ENCODE measurements at places on chromosomes 11 and 22. TPM values are rescaled to one million over a fixed set of nuclear protein-coding genes. Genes with fewer than 3 reads are reported as not detected.

The SCGB2A2 gene
- not detected for total RNA-seq

DNA sequence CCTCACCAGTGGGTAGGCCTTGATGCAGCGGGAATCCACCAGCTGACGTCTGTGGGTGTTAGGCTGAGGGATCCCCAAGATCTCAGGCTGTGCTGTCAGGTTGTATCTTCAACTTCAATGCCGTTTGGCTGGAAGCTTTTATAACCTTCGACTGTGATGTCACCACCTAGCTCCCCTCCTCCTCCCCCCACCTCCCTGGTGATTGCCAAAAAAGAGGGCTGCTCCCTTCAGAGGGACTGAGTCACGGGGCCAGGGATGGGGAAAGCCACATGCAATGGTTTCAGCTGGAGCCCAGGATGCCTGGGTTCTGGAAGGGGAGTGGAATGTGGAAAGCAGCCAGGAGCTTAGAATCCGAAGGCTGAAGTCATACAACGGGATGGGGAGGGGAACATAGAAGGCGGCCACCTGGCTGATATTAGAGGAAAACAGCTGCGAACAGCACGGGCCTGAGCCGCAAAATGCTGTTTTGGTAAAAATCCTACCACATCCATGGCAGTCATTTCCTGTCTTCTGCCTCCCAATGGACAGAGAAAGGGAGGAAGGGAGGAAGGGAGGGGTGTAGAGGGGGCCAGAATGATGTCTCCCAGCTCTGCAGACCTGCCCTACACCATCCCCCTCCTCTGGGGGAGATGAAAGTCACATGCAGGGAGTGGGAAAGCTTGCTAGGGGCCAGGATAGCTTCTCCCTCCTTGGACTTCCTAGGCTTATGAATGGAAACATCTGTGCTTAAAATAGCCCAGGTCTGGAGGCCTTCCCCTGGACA is at the start of gene LRRN4CL:
Gene LRRN4CL, minus strand, starts transcription at position 110 of the 763 bp plus-strand sequence. CDS start 1,022 bp downstream, outside the sequence.
- no peak for DNase-seq

GRCh38 chr22:49040111-49040510 is 787.6 kb downstream of the BRD1 start:
- no peak for DNase-seq

DNA sequence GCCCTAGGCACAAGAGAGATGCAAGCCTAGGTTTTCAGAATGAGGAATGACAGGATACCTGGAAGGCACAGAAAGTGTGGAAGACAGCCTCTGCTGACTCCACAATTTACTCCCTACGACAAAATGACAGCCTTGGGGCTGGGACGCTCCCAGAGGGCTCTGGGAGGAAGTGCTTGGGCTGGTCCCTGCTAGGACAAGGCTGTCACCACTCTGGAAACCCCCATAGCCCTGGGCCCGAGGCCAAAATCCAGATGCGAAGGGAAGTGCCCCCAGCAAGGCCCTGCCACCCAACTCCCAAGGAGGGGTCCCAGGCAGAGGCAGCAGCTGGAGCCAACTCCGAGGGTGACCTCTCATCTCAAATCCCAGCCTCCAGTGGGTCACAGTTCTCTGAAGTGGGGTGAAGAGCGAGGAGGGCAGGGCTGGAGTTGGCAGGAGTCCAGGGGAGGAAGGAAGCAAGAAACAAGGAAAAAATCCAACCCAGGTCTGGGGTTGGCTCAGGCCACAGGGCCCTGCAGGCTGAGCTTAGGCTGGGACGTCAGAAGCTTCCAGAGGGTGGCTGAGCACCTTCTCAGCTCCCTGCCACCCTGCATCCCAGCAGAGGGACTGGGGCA is 6.3 kb upstream of the CDC42EP2 start:
- no peak for DNase-seq

GRCh38 chr11:75351541-75351790 is at the start of gene ARRB1:
Gene ARRB1 (minus strand): TSS chr11:75351661. CDS start chr11:75351607, 54 bp downstream.
- DNase-seq = peak; percentile 79

DNA sequence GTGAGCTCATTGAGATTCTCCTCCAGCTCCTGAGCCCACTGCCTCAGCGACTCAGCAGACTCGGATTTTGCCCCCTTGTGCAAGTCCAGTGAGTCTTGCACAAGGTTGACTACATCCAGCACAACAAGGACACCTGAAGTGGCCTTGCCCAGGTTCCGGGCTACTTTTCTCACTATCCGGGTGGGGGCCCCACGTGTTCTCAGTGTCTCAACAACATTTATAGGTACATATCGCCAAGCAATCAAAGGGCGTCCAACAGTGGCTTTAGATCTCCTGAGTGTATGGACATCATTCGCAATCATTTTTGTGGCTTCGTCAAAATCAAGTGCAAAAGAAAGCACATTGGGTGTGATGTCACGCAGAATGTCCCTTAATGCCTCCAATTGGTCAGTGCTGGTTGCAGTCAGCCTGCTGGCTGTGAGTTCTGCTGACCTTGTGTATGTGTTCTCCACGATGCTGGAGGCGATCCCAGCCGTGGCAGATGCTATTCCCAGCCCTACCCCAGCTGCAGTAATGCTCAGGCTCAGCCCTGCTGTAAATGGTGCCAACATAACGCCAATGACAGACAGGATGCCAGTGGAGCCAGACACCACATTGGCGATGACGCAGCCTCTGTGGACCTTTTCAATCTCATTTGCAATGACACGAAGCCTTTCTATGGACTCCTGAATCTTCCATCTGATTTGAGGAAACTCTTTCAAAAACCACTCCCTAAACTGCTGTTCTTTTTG is 10.3 kb downstream of the APOL4 start:
- DNase-seq = no peak

- DNase-seq = no peak
Measured at GRCh38 chr11:86918973-86919372, 36.2 kb downstream of the FZD4 start.

GRCh38 chr11:130645164-130645842 is 196.9 kb downstream of the ADAMTS15 start:
- no peak for DNase-seq

DNA sequence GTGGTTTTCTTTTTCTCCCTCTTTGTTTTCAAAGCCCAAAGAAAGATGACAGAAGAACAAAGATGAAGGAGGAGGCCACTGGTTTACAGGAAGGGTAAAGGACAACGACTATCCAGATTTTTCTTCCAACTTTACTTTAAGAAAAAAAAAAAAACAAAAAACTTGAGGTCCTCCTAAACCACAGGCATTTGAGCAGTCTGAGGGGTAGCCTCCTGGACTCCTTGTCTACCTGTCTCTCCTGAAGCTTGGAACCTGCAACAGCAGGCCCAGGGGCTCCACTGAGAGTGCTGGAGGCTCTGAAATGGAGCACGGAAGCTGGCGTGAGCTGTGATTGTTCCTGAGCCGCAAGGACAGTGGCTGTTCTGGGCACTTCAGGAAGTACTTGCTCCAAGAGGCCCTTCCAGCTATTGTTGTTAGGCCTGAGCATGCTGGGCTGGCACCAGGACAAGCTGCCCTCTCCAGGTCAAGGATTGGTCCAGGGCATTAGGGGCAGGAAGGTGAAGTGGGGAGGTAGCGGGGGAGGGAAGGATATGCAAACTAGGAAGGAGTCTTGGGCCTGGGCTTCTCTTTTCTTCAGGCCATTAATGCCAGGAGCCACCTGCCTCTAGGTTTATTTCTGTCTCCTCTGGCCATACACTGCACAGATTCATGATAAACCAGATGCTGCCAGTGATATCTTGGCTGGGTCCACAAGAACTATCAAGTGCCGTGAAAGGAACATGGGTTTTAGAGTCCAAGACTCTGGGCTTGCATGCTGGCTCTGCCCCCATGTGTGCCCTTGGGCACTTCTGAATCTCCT is 147.3 kb downstream of the CCDC34 start:
- no peak for DNase-seq

Data from type B pancreatic cell (in vitro differentiated cells).